Activated CD4-positive, alpha-beta T cell treated with anti-CD3 and anti-CD28 coated beads for 24 hours (primary cell): ENCODE measurements at places on chromosomes 3 and 15.

DNA sequence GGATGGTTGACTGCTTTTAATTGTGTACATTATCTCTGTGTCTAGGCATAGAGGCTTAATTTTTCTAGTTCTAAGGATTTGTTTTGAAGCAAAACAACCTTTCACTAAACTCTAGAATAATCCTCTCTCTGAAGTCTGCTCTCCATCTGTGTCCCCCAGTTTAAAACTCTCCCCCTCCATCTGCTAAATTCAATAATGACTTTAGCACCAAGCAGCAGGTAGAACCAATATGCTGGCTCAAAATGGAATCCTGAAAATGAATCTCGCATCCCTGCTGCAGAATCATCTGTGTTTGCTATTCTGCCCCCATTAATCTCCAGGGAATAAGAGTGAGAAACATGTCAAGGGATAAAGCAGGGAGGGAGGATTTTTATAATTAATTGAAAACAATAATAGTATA, 111.8 kb downstream of the TUSC7 start:
- DNase-seq, result no peak

- no peak for DNase-seq
Measured at GRCh38 chr3:156654834-156655233, 19.6 kb upstream of the TIPARP start.

GRCh38 chr3:146280864-146281263, 30.0 kb upstream of the PLSCR4 start:
- no peak for DNase-seq

DNA sequence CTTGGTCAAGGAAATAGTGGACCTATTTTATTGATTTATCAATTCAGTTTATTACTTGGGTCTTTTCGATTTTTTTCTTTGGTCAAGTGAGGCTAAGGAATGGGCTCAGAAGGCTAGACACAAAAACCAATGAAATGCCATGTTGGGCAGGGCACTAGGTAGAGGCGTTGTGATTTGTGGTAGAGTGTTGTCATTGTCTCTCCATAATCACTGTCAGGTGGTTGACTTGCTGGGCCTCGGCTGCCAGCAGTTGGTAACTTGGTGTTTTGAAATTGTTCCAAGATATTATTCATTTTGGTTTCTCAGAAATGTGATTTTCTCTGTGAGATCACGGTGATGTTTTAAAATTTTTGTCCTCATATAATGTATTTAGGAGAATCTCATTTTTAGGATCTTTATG, 173.6 kb downstream of the KLHL25 start:
- no peak for DNase-seq

DNA sequence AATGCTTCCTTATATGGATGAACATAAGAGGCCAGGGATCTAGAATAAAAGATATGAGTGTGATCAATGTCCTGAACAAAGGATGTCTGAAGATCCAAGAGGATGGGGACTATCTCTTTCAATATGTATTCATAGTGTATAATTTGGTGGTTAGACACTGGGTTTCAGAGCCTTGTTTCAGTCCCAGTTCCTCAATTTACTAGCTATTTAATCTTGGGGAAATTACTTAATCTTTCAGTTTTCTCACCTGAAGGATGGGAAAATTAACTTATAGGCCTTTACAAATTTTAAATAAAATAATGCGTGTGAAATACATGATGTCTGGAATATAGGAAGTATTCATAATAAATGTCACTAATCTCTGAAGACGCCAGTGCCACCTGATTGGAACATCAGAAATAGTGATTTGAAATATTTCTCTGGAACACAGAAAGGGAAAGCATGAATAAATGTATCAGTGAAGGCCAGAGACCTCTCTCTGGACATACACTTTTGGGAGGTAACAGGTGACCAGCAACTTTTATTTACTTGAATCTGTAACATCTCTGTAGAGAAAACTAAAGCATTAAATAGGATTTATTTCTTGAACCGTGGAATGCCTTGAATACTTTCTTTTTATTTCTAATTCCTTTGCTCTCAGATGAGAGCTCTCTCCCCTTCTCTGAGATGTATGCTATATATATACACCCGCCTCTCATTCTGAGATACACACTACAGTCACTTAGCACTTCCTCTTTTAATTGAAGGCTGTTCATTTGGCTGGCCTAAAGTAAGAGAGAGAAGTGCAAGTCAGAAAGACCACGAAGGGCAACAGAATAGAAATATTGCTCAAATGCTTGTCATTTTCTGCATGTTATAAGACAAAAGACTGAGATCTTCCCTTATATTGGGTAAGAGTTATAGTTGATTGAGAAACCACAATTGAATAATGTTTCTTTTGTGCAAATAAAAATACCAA, 407.1 kb downstream of the LSAMP start:
- DNase-seq, result no peak

DNA sequence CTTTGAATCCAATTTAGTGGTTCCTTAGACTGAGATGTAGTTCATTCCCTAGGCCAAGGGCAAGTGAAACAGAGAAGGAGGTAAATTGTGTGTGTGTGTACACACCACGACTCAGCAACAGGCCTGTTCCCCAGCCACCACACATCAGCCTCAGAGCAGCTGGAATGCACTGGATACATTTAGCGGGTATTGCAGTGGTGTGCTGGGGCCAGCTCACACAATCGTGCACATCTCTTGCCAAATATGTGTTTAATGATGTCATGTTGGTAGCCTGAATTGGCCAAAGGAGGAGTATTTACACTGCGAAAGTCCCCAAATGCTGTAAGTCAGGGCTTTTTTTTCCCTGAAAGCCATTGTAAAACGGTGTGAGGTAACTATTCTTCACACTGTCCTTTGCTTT, 82.3 kb downstream of the RBPMS2 start:
- no peak for DNase-seq
